ENCODE measurements at places on chromosomes 12 and 14.

- DNase-seq, result no peak
Observed at GRCh38 chr12:129827102-129827865, 76.5 kb downstream of the TMEM132D start.

DNA sequence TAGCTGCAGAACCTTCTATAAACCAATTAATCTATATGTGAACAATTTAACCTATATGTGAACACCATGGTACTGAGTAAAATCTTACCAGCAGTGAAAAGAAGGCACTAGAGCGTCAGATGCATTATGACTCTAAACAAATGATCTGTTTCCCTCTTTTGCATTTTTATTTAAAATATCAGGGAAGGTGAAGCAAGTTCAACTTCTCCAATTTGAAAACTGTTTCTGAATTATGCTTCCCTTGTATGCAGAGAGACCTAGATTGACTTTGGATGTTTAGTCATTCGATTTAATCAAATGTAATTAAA lies 80.9 kb downstream of the DAD1 start:
- no peak for DNase-seq

DNA sequence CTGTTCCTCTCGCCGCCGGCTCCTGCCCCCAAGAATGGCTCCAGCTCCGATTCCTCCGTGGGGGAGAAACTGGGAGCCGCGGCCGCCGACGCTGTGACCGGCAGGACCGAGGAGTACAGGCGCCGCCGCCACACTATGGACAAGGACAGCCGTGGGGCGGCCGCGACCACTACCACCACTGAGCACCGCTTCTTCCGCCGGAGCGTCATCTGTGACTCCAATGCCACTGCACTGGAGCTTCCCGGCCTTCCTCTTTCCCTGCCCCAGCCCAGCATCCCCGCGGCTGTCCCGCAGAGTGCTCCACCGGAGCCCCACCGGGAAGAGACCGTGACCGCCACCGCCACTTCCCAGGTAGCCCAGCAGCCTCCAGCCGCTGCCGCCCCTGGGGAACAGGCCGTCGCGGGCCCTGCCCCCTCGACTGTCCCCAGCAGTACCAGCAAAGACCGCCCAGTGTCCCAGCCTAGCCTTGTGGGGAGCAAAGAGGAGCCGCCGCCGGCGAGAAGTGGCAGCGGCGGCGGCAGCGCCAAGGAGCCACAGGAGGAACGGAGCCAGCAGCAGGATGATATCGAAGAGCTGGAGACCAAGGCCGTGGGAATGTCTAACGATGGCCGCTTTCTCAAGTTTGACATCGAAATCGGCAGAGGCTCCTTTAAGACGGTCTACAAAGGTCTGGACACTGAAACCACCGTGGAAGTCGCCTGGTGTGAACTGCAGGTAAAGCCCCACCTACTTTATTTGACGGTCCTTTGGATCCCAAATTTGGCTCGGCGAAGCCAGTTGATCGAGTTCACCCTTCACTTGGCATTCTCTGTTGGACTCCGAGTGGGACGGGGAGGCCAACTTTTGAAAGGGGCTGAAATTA lies 1.5 kb downstream of the WNK1 start:
- no peak for DNase-seq

DNA sequence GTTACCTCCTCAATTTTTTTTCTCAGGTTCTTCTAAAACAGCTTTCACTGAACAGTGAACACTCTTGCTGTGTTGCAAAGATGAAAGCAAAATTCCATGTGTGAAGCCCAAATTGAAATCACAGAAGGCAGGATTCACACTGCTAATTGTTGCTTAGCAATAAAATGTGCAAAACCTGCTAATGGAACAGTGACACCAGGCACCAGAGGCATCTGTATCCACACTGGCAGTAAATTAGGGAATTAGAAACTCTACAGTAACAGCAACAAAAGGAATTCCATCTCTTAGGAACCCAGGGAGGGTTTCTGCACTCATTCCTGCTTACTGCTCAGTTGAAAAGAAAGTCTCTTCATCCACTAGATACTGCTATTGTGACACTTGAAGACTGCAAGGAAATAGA lies 202.3 kb downstream of the GXYLT1 start:
- no peak for DNase-seq

GRCh38 chr12:28938056-28938455 lies 211.0 kb upstream of the FAR2 start:
- no peak for DNase-seq

DNA sequence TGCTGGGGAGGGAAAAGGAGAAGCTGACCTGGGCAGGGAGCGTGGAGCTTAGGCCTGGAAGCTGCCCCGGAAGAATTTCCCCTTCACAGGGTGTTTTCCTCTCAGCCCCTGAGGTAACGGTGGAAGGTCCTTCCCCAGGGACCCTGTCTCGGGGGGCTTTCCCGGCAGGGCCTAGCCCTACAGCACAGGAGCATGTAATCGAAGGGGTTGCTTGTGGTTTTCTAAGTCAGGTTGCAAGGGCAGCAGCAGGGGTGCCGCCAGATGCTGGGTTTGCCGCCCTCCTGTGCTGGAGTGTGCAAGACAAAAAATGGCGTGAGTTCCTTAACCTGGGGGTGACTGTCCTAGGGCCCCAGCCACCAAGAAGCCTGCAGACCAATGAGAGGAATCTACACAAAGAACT lies 1.6 kb upstream of the KRT74 start:
- DNase-seq, result no peak

DNA sequence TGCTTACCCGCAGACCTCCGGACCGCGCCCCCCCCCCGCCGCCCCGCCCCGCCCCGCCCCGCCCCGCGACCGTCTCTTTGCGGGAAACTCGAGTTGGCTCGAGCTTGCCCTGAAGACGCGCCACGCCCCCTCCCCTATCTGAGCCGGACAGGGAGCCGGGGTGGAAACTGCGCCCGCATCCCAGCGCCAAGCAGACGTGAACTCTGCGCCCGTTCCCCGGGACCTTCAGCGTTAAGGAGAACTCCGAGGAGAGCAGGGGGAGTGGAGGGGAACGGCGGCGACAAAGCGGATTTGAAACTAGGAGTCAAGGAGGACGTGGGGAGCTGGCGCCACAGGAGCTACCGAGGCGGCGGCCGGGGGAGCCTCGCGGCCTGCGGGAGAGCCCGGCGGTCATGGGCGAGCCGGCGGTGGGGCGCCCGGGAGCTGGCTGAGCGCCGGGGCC lies at the start of gene KCNK13:
Gene KCNK13, plus strand, starts transcription at position 310 of the 442 bp plus-strand sequence. CDS start 212 bp downstream, outside the sequence.
- DNase-seq, result no peak
